ENCODE measurements at places on chromosomes 16 and 17.

DNA sequence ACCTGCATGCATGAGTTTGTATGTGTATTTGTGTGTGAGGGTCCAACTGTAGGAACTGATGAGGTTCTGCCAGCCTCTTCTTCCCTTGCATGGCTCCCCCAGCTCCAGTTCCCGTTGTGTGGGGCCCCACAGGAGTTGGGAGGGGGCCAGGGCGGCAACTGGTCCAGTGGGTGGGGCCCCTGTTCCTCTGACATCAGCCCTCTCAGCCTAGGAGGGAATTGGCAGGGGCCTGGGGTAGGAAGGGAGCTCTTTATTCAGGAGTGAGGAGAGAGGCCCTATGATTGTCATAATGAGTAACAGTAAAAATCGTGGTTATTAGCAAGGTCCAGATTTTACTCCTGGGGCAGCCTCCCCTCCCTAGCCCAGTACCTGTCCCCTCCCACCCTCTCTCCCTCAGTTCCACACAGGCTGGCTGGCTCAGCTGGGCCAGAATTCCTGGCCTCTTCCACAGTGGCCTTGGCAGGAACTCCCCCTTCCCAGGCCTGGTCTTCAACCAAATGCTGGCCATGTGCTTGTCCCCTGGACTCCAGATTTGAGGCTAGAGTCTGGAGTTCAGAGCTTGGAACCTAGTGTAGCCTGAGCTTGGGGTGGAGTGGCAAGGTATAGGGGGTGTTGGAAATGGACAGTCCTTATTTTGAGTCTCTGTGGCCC is 18.9 kb downstream of the RARA start:
- DNase-seq: no peak

DNA sequence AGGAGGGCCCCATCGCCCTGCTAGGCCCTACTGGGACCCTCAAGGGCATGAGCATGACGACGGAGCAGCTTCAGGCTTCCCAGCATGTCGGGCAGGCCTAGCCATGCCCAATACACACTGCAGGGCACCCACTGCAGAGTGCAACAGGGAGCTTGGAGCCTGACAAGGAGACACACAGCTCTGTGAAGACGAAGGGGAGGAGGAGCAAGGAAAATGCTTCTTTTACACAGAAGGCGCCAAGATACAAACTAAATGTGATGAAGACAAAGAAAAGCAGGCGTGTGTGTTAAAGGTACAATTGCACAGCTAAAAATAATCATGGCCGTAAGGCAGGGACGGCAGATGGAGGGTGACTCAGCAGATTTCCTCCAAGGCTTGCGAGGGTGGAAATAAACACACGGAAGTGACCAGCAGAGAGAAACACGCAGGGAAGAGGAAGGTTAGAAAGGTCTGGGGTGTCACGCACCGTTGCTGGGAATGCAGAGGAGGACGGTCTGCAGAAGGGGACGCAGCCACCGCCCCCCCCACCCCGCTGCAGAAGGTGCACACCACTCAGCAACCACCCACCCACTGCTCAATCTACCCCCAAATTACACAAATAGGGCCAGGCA is 108.5 kb downstream of the ZNF778 start:
- no peak for DNase-seq

- no peak for DNase-seq
These were observed 3.2 kb downstream of the CD7 start for GRCh38 chr17:82314012-82314726.

DNA sequence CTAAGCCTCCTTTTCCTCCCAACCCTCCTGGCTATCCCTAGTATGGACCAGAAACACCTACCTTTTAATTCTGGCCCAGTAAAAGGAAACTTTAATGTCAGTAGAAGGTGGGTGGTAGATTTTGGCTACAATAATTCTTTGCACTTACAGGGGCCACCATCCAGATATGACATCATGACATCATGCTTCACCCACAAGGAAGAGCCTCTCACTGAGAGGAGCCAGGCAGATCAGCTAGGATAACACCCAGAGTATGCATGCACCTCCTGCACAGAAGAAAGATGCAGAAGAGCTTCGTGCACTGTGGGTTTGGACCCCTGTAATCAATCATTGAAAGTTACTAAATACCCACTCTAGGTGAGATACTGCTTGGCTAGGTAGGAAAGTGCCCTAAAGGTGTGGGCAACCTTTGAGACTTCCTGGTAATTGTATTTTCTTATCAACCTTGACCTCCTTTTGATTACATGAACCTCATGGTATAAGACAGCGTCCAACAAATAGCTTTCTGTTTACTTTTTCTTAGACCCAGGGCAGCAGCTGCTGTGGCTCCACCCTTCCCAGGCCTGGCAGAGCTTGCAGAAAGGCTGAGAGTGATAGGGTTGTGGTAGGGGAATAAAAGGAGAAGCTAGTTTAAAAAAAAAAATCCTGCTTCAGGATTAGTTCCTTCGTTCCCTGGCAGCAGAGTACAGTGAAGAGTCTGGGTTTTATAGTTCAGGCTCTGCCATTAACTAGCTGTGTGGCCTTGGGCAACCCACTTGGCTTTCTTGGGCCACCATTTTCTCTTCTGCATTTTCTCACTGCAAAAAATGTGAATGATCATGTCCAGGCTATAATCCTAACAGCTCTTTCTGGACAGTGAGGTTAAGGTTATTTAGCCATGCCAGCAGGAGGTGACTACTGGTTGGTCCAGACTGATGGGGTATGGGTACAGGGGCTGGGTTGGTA is 6.2 kb downstream of the MAP3K14 start:
- DNase-seq: peak; percentile 38

DNA sequence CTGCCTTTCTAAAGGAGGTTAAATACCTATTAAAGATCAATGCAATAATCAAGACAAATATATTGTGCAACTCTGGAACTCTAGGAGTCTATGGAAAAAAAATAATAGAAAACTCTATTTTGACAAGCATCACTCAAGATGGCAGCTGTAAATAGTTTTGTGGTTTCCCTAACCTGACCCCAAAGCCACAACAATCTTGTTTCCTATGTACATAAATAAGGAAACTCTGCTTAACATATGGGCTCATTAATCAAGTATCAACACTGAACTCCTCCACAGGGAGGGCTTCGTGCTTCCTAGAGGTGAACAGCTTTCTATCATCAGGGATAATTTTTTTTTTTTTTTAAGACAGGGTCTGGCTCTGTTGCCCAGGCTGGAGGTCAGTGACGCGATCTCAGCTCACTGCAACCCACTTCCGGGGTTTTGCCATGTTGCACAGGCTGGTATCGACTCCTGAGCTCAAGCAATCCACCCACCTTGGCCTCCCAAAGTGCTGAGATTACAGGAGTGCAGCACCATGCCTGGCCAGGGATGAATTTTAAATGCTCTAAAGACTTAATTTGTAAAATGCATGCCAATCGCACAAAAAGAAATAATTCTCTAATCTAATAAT is 42.5 kb downstream of the ARHGAP17 start:
- DNase-seq: no peak

DNA sequence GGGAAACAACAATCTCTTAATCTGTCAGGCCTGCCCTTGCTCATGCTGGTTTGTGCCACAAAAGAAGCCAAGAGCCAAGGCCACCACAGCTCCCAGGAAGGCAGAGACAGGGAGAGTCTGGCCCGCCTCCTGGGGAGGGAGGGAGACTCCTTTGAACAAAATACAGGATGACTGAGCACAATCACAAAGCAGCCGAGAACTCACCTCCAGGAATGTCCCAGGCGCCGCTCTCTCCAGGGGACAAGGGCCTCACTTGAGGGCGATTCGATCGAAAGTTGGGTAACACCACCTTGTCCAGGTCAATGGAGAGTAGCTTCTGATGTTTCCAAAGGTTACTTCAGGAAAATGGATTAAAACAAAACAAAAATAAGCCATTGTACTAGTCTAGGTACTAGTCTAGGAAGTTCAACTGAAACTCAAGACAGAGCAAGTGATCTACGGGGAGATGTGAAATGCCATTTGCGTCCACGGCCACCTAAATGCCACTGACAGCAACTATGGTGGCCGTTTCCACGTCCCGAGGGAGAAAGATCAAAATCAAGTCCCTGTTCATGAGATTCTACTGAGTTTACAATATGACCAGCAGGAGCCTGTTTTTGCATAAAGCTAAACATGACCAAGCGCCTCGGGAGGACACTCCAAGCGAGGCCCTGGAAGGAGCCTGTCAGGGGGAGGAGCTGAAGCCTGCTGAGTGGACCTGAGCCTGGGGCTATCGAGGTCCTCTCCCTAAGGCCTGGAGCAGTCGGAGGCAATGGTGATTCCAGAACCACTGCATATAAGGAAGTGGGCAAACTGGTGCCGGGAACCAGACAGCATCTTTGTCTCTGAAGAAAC is 13.4 kb upstream of the SLC38A8 start:
- DNase-seq: no peak

- DNase-seq: no peak
These were observed 249.4 kb downstream of the PRKCA start for GRCh38 chr17:66551839-66552238.

- DNase-seq: no peak
These were observed 4.9 kb downstream of the HIC1 start for GRCh38 chr17:2059547-2060384.

DNA sequence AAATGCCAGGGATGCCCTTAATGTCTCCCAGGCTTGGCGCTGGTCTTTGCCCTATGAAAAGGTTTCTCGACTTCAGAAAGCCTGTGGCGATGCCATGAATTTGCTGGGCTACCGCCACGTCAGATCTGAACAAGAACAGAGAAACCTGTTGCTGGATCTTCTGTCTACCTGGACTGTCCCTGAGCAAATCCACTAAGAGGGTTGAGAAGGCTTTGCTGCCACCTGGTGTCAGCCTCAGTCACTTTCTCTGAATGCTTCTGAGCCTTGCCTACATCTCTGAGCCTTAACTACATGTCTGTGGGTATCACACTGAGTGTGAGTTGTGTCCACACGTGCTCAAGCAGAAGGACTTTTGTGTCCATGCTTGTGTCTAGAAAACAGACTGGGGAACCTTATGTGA is 11.4 kb downstream of the CHST4 start:
- peak; percentile 33 for DNase-seq

DNA sequence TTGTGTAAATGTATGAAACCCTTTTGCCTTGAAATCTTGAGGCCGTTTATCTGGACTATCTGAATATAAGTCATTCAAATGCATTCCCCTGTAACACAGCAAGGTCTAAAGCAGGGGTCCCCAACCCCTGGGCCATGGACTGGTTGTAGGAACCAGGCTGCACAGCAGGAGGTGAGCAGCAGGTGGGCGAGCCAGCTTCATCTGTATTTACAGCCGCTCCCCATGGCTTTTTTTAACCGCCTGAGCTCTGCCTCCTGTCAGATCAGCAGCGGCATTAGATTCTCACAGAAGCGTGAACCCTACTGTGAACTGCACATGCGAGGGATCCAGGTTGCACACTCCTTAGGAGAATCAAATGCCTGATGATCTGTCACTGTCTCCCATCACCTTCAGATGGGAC is 24.1 kb downstream of the DNAH3 start:
- no peak for DNase-seq

DNA sequence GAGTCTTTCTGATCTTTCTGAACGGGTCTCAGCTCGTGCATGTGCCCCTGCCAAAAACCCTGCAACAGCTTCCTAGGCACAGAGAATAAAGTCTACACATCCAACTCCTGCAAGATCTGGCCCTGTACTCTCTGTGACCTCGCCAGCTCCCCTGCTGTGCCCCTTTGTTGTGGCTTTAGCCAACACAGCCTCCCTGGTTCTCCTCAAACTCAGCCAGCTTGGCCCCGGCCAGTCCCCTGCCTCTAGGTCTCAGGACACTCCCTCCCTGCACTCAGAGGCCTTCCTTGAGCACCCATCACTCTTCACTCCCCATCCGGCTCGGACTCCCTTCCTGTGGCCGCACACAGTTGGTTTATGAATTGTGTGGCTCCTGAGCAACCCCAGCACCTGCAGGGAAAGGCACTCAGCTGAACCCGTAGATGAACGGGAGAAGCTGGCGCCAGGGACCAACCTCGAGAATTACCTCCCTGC is 1.4 kb downstream of the CEP131 start:
- no peak for DNase-seq

- DNase-seq: no peak
These were observed 276.9 kb downstream of the SOX9 start for GRCh38 chr17:72397687-72398086.

GRCh38 chr17:68570526-68570925 is 30.6 kb downstream of the FAM20A start:
- DNase-seq: no peak
